HT1080 (cell line): ENCODE measurements at places on chromosomes 5 and 9. TPM values are rescaled to one million over a fixed set of nuclear protein-coding genes. Genes with fewer than 3 reads are reported as not detected.

GRCh38 chr9:7342229-7342628, 457.3 kb downstream of the DMAC1 start:
- no peak for DNase-seq

DNA sequence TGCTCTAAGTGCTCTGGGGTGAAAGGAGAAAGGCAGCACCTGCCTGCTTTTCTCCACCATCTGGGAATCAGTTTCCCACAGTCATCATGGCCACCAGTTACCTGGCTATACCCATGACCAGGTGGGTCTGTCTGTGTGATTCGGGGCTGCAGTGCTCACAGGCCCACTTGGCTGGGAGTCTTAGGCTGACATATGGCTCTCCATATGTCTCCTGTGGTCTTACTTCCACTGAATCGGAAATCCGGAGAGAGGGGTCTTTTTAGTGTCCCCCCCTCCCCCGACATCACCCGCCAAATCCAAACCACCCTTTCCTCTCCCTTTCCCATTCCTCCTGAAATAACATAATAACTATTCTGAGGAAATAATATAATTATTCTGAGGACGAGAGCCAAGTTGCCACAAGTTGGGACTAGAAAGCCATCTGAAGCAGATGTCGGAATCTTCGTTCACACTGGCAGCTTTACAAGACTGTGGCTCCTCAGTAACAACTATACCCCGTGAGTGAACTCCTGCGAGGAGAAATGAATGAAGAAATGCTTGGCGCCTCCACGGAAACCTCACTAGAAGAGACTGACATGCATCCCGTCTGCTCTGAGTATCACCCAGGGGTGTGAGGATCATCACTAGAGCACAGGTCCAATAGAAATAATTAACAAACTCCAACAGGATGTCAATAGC, 143.4 kb downstream of the MYO10 start:
- no peak for DNase-seq

Gene FBN2
- total RNA-seq, result 12.8 and 14.0 TPM in 2 replicates

DNA sequence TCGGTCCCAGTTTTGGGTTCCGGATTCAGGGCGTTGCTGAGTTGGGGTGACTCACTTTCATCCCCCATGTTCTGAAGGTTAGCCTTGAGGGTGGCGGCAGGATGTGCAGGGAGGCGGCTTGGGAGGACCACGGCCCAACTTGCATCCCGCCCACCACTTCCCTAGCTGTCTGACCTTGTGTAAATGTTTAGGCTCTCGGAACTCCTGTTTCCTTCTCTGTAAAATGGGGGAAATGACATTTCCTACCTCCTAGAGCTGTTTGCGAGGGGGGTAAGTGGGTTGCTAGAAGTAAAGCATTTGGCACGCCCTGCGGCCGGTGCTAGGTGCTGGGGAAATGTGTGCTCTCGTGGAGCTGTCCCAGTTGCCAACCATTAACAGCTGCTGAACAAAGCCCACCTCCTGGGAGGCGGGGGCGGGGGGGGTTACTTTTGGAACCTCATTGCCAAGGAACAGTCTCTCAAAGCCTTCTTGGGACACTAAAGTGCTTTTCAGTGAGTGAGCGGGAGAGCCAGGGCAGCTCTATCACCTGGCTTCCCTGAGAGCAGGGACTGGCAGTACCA, 27.5 kb downstream of the PTGES2 start:
- DNase-seq, result no peak

GRCh38 chr5:62483556-62483955, 71.0 kb downstream of the IPO11 start:
- no peak for DNase-seq

Gene TMEM174
- not detected in 2 replicates for total RNA-seq

Gene PRR16
- 0.77 and 2.1 TPM in 2 replicates for total RNA-seq

DNA sequence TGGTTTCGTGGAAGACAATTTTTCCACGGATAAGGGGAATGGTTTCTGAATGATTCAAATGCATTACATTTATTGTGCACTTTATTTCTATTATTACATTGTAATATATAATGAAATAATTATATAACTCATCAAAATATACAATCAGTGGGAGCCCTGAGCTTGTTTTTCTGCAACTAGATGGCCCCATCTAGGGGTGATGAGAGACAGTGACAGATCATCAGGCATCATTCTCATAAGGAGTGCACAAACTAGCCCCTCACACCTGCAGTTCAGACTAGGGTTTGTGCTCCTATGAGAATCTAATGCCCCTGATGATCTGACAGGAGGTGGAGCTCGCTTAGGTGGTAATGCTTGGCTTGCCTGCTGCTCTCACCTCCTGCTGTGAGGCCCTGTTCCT, 6.4 kb downstream of the ISCA1 start:
- no peak for DNase-seq

GRCh38 chr5:62167561-62168057, 138.4 kb upstream of the KIF2A start:
- DNase-seq, result no peak

- DNase-seq, result peak; percentile 28
Observed at GRCh38 chr5:146313027-146313426, 25.6 kb upstream of the POU4F3 start.

- DNase-seq, result no peak
Observed at GRCh38 chr5:165258197-165258771, 1752.9 kb downstream of the MAT2B start.
